Left cardiac atrium (tissue), 4 donors: ENCODE measurements at places on chromosomes 1 and 21. TPM values are rescaled to one million over a fixed set of nuclear protein-coding genes. Genes with fewer than 3 reads are reported as not detected.

SERBP1 gene
- total RNA-seq, result 103 TPM

LMOD1 gene
- 21.3 TPM for total RNA-seq

ZFP69B gene
- total RNA-seq, result 1.2 TPM

- peak; percentile 48 for DNase-seq
Measured at GRCh38 chr1:36204347-36204909, 19.8 kb upstream of the THRAP3 start.

- DNase-seq, result no peak
Measured at GRCh38 chr1:206866062-206866461, 639 bp downstream of the IL20 start.

DNA sequence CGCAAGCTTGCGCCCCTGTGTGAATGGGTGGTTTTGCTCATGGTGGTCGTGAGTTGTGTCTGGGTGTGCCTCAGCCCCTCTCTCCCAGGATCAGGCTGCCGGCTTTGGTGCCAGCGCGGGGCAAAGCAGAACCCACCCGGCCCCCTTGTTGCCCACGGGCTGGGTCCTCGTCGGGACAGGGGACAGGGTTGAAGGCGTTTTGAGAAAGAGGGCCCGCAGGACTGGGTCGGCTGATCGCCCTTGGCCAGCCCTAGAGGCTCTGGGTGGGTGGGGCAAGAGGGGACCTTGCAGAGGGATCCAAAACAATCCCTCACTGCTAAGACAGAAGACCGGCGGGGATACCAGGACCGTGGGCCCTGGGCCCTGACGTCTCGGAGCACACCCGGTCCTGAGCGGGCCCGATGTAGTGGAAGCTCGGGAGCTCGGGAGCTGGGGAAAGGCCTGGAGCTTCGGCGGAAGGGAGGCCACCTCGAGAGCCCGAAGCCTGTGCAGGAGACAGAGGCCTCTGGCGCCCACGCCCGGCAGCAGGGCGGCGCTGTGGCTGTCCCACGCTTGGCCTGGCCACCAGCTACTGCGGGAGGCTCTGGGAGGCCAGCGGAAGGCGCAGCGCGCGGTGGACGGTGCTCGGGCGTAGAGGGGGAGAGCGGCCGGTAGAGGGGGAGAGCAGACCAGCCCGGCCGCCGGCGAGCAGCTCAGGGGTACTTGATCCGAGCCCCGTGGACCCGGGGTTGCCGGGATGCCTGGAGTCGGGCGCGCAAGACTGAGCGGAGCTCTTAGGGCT, 2.8 kb upstream of the ZNF678 start:
- DNase-seq, result no peak

DNA sequence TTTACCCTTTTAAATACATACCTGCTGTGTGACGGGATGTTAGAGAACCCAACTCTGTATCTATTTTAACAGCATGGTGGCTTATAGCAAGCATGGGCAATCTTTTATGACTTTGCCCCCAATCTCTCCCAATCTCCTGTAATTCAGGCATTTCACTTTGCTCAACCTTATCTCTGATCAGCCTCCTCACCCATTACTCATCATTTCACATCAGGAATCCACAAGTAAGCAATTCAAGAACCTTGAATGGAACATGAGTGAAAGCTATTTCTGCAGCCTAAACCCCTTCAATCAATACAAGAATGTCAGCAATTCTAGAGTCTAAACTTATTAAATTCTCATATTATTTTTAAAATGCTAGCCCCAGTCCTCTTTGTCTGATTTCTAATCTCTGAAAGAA, 199.8 kb downstream of the ST6GALNAC3 start:
- DNase-seq, result no peak

- DNase-seq, result no peak
Measured at GRCh38 chr1:100443811-100444571, 91.7 kb downstream of the CDC14A start.
